ENCODE measurements at places on chromosomes 5 and 9.

- no peak for DNase-seq
These were observed 23.9 kb downstream of the CLTA start for GRCh38 chr9:36214571-36214970.

- no peak for DNase-seq
These were observed 23.6 kb downstream of the TERT start for GRCh38 chr5:1270933-1271914.

DNA sequence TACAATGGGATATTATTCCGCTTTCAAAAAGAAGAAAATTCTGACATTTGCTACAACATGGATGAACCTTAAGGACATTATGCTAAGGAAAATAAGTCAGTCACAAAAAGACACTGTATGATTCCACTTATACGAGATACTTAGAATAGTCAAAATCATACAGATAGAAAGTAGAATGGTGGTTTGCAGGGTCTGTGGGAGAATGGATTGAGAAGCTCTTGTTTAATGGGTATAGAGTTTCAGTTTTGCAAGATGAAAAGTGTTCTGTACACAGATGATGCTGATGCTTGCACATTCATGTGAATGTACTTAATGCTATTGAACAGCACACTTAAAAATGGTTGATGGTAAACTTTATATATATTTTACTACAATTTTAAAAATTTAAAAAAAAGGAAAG is 2050.7 kb upstream of the WWC1 start:
- DNase-seq: no peak

- no peak for DNase-seq
These were observed 83.4 kb downstream of the LIFR start for GRCh38 chr5:38473008-38473407.

DNA sequence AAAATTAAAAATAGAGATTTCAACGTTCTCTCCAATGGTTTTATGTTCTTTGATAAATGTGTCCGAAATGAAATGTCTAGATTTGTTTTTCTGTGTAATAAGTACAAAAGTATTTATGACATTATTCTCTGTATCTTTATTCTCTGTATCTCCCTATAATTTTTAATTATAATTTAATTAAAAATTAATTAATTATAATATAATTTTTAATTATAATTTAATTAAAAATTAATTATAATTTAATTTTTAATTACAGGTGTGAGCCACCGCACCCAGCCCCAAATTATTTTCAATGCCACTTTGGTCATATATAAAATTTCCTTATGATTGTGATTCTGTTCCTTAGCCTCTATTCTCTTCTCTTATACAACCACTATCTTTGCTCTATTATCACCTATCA is 28.2 kb downstream of the SPATA31C2 start:
- no peak for DNase-seq

DNA sequence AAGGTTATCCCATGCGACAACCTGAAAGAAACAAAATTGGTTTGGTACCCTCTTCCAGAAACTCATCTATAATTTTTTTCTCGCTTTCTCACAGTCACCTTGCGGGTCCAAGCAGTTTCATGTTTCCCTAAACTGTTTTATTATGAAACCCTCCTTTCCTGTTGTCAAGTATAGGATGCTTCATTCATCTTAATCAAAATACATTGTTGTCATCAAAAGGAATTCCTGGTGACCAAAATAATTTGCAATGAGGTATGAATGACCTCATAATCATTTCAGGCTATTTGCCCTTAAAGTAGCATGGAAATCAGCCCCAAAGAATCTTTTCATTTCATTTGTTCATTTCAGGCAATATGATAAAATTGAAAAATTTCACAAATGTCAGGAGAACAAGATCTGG is 503.0 kb downstream of the SPATA31D1 start:
- no peak for DNase-seq

- no peak for DNase-seq
These were observed 261.5 kb downstream of the DTWD2 start for GRCh38 chr5:118726891-118727290.
